ENCODE measurements at places on chromosomes 1 and 21.
A peak's percentile ranks its signal among the peaks of the same experiment; 100 is the strongest.

- no peak for DNase-seq
Observed at GRCh38 chr1:201591348-201591747, 52.4 kb downstream of the NAV1 start.

DNA sequence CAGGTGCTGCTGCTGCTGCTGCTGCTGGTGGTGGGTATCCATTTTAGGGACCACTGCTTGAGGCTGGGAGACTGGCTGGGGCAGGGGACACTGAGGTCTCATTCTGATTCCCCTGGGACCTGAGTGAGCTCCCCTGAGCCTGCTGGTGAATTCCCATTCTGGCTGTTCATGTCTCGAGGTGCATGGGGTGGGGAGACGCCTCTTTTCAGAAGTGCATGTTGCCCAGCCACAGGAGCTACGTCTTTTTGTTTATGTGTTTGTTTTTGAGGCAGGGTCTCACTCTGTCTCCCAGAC lies 133.4 kb downstream of the RHOU start:
- DNase-seq = peak; percentile 9

- no peak for DNase-seq
Observed at GRCh38 chr1:58251430-58252073, 295.0 kb downstream of the OMA1 start.

- no peak for DNase-seq
Observed at GRCh38 chr1:189313488-189313887, 1164.2 kb downstream of the BRINP3 start.

DNA sequence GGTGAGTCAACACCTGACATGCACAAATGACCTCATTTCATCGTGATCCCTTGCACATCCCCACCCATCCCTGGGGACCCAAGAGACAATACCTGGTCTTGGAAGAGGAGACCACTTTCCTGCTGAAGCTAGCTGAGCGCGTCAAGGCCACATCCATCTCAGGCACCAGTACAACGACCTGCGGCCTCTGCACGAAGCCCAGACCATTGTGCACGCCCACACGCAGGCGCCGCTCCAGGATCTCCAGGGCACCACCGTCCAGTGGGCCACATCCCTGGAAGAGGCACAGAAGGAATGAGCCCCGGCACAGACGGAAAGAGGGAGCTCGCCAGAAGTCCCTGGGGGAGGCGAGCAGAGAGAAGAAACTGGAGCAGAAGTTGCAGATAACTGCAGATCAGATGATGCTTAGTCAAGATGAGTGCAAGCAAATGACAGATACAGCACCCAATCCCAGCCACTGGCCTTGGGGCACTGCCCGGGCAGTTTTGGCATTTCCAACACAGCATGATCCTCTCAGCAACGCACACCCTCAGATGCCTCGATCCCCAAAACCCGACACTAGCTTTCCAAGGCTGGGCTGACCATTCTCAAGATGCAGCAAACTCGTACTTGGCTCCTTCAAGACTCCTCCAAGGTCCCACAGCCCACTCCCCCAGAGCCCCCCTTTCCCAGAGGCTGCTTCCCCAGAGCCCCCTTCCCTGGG lies 44.1 kb downstream of the NPHP4 start:
- no peak for DNase-seq

GRCh38 chr1:167130829-167131510 lies 37.1 kb downstream of the STYXL2 start:
- no peak for DNase-seq

GRCh38 chr1:59391212-59392179 lies 94.6 kb downstream of the FGGY start:
- no peak for DNase-seq

- no peak for DNase-seq
Observed at GRCh38 chr21:46442938-46443337, 15.8 kb upstream of the DIP2A start.
